ENCODE measurements at places on chromosomes 7 and 10.
A peak's percentile ranks its signal among the peaks of the same experiment; 100 is the strongest.

- DNase-seq: no peak
Measured at GRCh38 chr7:40701836-40702551, 567.2 kb downstream of the SUGCT start.

- DNase-seq: no peak
Measured at GRCh38 chr7:24197852-24198251, 86.1 kb upstream of the NPY start.

DNA sequence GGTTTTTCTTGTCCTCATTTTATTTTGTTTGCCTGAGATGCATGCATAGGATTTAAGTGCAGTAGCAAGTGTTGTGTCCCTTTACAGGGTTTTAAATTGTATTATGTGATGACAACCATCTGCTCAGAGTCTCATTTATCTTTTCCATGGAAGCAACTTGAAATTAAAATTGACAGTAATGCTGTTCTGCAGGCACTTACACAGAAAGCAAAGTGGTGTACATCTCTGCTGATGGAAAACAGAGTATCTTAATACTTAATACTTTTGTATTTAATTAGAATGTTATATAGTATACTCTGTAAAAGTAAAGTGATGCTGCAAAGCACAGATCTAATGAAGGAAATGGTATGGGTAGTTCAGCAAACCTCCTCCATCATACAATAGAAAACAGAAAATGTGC is 482.9 kb downstream of the POM121L12 start:
- no peak for DNase-seq

- no peak for DNase-seq
Measured at GRCh38 chr7:134823400-134823799, 44.0 kb downstream of the CALD1 start.

GRCh38 chr10:122290833-122291532 is 19.9 kb downstream of the BTBD16 start:
- DNase-seq: no peak

GRCh38 chr7:132575419-132575981 is 770 bp downstream of the PLXNA4 start:
- peak; percentile 56 for DNase-seq

DNA sequence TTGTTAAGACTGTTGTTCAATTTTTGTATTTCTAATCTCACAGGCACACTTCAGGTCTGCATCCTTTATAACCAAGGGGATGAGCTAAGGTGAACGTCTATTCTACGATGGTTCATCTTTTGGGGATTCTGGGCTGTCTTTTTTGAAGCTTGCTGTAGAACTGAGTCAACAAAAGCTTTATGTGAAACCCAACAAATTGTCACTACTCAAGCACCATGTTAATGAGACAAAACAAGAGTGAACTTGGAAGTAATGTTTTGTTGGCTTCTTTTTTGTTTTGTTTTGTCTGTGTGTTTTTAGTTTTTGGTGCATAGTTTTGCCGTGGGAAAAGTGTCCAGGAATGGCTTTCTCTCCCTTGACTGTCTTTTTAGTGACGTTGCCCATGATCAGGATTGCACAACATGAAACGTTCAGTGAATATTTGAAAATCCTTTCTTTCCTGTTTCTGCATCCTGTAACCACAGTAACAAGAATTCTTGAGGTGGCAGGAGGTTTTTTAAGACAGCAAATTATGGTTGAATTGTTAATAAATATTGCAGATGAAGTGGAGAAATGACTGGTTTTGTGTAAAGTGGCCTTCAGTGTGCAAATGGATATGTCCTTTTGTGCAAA is 65.6 kb downstream of the WIPF3 start:
- DNase-seq: no peak

DNA sequence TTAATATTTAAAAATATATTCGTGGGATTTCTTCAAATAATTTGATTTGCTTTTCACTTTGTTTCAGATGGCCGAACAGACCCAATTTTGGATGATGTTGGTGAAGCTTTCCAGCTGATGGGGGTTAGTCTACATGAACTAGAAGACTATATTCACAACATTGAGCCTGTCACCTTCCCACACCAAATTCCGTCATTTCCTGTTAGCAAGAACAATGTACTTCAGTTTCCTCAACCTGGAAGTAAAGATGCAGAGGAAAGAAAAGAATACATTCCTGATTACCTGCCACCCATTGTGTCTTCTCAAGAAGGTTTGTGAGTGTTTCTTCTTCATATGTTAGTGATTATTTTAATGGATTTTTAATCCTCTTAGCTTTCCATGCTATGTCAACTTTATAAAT is 5.9 kb downstream of the TAF3 start:
- DNase-seq: no peak

DNA sequence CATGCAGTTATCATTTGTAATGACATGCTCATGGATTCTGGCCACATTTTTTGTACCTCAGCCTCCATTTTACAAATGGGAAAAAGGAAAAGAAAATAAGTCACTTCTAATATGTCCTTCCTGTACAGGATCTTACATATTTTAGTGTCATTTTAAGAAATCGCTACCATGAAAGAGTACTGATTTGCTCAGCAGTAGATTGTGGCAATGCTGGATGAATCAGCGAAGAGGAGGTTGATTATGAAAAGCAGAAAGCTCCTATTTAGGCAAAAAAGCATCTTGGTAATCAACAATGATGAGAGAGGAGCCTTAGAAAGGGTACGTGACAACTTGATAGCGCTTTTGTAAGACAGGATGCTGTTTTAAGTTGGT is 522.9 kb downstream of the PARD3 start:
- no peak for DNase-seq

- no peak for DNase-seq
Measured at GRCh38 chr7:139697056-139697455, 80.7 kb downstream of the HIPK2 start.

- DNase-seq: no peak
Measured at GRCh38 chr10:91564026-91564425, 68.8 kb downstream of the PPP1R3C start.

DNA sequence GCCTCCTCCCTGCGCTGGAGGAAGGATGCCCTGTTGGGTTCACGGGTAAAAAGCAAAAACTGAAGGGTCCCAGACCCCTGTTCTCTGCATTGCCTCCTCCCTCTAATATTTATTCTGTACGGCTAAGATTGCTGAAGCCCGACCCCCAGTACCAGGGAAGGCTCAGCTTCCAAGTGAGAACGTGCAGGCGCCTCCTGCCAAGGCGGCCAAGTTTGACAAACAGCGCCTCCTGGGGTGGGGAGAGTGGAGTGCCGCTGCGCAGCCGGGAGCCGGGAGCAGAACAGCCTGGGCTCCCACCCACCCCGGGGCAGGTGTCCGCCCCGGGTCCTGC is 4.7 kb upstream of the EBF3 start:
- peak; percentile 64 for DNase-seq

DNA sequence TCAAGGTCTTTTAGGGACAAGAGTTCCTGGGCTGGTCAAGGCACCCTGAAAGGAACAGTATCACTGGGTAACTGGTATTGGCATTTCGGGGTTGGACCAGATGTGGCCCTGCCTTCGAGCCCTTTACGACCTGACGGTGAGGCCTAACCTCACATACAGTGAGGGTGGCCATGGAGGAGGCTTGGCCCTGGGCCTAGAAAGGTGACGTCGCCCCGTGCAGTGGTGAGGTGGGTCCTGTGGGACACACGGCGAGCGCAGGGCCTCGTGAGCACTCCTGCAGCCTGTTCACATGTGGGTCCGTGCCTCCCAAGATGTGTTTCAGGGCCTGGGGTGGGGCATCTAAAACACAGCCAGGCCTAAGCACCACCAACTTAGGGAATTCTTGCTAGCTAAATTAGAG is 36.1 kb downstream of the CRHR2 start:
- no peak for DNase-seq

DNA sequence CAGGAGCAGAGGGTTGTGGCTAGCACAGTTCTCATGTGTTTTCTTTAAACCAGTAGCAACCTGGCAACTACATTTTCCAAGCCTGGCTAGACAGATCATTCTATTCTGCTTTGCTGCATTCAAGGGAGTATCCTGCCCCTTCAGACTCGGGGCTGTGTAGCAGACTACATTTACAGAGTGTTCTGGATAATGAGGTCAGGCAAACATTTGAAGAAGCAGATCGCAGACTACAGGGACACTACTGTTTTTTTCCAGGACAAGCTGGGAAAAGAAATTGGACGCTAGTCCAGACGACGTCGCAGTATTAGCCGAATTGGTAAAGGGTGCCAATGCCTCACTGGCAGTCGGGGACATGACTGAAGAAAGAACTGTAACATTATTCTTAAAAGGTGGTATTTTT is 61.0 kb upstream of the PAPSS2 start:
- no peak for DNase-seq

GRCh38 chr7:1361016-1361755 is 98.1 kb downstream of the MICALL2 start:
- no peak for DNase-seq

DNA sequence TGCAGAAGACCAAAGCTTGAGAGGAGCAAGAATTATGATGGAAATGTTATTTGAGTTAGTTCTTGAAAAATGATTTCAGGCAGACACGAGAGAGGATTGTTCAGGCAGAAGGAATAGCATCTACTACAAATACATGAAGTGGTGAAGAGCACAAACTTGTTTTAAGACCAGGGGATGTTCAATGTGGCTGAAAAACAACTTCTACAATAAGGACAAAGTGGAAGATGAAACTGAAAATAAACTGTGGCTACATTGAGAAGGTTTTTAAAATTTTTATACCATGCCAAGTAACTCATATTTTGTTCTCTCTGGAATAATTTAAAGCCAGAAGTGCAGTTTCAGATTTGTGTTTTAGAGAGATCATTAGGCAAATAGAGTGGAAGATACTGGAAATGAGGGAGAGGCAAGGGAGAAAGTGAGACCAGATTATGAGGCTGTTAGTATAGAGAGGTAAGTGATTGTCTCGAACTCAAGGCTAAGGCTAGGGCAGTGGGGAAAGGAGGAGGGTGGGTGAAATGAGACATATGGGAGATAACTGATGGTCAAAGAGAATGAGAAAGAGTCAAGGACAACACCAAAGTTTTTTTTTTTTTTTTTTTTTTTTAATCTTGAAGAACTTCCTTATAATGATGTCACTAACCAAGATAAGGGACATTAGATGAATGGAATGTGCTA is 115.4 kb downstream of the MDFIC start:
- DNase-seq: no peak

DNA sequence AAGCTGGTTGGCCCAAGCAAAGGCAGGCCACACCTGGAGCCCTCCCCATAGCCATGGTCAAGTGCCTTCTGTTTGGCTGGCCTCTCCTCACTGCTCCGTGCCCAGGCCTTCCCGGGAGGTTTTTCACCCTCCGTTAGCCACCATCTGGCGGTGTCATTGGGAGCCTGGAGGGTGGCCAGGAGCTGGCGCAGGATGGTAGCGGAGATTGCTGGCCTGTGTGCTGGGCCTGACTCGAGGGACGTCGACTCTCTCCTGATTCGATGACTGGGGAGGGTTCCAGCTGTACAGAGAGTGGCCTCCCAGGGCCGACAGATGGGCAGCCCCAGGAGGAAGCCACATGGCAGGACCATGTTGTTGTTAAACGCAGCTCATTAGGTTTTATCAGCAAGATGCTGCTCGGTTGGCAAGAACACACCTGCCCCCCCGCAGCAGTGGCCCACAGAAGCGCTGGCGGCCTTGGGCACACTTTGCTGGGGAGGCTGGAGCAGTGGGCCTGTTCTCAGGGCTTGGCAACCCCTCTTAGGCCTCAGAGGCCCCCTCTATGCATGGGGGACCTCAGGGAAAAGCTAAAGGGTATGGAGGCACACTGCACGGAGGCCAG is 64.0 kb upstream of the CACUL1 start:
- DNase-seq: no peak

DNA sequence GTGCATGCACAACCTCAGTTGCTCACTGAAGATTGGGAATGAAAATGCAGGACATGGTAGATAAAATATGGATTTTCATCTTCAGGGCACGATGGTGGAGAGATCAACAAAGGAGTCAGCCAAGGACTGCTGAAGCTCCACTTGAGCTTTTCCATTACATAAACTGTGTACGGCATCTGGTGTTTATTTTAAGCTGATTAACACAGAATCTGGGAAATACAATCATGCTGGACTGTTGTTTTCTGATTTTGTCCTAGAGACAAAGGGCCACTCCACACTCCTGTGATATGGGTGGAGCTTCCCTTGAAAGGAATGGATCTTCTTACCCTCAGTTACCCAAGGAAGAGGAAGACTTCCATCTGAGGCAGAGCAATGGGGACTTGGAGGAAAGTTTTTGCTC is 120.6 kb downstream of the SAMD9 start:
- no peak for DNase-seq

DNA sequence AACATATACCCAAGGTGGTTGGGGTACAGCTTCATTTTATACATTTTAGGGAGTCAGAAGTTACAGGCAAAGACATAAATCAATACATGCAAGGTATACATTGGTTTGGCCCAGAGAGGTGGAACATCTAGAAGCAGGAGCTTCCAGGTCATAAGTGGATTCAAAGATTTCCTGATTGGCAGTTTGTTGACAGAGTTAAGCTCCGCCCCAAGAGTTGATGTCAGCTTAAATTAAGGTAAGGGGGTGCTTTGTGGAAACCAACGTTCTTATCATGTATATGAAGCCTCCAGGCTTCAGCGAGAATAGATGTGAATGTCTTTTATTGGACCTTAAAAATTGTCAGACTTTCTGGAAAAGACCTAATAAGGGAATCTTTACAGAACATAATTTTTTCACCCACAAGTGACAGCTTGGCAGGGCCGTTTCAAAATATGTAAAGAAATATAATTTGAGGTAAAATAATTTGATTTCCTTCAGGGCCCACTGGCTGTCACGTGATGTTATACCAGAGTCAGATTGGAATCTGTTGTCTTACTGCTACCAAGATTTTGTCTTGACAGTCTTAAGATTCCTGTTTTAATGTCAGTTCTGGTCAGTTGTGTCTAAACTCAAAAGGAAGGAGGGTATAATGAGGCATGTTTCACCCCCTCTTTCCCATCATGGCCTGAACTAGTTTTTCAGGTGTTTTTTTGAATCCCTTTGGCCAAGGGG is 6.3 kb upstream of the PANK1 start:
- no peak for DNase-seq

DNA sequence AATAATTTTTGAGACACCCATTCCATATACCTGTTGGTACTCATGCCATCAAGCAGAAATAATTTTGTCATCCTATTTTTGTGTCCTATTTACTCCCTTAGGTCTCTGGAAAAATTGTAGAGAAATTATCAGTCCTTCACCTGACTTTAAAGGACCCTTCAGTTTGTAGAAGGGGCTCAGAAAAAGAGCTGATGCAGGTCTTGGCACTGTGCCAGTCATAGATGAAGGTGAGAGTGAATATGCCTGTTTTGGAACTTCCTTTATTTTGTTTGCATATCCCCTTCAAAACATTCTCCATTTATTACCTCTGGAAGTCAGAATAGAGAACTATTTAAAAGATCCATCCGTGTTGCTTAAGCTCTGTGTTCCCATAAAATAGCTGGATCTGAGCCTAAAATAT is 321.0 kb upstream of the TPK1 start:
- DNase-seq: no peak

GRCh38 chr10:29749150-29749549 is 114.4 kb upstream of the SVIL start:
- no peak for DNase-seq

GRCh38 chr10:88297103-88297502 is 286.0 kb downstream of the RNLS start:
- DNase-seq: no peak
